ENCODE measurements at places on chromosomes 16 and 17.

DNA sequence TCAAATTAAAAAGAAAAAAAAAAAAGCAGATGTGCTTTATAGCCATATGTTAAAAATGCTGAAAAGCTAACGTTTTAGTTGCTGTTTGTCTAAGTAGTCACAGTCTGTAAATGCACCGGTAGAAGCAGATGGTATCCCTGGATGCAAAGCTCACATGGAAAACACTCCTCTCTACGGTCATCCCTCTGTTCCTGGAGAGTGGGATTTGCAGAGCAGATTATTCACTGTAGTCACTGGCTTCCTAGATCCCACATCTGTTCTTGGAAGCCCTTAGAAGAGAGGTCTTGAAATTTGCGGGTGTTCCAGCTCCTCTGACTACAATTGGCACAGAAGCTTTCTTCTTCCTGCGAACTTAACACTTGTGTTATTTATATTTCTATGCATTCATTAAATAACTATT is 186.6 kb downstream of the PMP22 start:
- no peak for DNase-seq

DNA sequence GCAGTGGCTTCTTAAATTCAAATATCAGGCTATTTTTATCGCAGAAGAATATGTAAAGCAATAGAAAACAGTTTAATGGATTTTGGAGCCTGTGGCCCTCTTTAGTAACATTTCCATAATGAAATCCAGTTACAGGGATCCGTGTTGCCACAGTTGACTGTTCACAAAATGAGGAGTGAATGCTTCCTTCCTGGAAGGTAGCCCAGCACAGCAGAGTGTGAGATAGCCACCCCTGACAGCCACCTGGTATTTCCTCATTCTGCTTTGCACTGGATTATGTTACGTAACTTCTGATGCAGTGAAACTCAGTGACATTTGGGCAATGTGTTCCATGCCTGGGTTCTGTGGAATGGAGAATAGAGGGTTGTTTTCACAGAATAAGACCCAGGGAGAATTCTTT is 517.2 kb downstream of the RBFOX1 start:
- DNase-seq = no peak

DNA sequence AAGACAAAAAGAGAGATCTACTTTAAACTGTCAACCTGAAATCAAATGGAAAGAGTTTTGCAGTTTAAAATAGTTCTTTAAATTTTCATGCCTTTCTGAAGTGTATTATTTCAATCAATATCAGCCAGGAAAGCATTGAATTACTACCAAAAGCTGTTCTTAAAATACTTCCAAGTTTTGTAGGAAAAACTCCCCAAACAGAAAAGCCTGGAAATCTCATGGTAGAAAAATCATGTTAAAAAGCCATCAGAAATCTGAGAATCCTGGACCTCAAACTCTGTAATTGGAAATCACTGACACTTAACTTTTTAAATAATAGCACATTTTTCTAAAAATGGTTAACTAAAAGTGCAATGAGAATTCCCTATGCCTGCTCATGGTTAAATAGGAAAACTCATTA is 63.3 kb upstream of the CNTNAP4 start:
- DNase-seq = no peak

DNA sequence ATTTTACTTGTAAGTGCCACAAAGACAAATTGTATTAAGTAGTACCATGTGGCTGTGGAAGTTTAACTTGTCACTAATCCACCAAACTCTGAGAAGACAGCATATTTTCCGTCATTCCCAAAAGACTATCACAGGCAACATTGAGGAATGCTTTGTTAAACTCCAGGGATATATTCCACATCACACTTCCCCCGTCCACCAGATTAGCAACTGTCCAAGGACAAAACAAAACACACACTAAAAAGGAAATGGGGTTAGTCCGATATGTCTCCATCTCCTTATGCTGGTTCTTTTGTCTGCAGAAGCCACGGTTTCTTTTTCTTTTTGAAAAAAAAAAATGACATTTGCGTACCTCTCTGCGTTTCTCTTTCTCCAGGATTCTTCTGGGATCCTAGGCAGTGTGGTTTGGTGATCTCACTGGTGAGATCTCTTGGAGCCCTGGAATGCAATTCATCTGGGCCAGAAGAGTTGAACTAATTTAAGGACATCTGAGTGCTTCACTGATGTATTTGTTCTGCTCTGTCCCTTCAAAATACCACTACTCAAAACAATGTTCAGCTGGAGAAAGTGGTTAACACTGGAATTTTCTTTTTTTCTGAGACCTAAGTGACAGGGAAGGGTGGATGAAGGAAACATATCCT is 40.6 kb downstream of the PRKCB start:
- DNase-seq = no peak

DNA sequence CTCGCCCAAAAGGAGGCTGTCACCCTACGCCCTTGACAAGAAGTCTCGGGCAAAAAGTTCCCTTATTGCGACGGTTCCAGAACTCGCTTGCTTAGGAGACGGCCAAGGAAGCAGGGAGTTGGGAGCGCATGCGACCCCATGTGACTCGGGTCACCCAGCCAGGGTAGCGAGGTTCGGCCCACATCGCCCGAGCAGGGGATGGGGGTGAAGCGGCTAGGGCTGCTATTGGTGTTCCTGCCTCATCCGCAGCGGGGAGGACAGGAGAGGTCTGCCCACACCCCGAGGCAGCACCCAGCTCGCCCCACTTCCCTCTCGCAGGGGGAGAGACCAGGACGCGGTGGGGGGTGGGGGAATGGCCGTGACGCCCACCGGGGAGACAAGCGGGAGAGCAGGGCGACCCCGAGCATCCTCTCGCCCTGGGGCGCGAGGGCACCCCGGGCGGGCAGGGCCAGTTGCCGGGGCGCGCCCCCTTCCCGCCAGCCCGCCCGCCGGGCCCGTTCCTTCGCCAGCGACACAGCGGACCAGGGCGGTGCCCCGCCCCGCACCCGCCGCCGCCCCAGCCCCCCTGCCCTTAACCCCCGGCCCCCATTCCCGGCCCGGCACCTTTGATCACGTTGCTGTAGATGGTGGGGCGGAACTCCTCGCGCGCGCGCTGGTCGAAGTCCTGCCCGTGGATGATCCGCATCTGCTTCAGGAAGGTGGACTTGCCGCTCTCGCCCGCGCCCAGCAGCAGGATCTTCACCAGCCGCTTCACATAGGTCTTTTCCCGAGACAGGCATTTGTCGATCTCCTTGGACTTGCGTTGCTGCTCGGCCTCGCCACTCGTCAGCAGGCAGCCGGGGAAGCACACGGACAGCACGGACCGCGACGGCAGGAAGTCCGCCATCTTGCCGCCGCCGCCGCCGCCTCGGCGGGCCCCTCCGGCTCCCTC is 567 bp downstream of the GNA13 start:
- DNase-seq = peak; percentile 53

DNA sequence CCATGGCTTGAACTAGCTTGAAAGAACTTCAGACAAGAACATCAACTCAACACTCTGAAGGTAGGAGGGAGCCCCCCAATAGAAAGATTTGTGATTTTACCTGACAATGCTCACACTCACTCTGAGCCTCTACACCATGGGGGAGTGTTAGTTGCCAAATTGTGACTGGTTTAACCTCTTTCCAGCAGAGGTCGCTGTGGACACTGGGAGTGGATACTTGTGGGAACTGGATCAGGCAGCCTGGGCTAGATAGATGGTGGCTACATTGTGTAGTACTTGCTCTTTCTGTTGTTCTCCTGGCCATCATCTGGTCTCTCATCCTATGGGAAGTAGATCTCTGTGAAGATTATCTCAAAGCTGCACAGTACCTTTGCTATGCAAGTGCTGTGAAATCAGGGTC is 2.9 kb downstream of the SMPD3 start:
- DNase-seq = peak; percentile 68

DNA sequence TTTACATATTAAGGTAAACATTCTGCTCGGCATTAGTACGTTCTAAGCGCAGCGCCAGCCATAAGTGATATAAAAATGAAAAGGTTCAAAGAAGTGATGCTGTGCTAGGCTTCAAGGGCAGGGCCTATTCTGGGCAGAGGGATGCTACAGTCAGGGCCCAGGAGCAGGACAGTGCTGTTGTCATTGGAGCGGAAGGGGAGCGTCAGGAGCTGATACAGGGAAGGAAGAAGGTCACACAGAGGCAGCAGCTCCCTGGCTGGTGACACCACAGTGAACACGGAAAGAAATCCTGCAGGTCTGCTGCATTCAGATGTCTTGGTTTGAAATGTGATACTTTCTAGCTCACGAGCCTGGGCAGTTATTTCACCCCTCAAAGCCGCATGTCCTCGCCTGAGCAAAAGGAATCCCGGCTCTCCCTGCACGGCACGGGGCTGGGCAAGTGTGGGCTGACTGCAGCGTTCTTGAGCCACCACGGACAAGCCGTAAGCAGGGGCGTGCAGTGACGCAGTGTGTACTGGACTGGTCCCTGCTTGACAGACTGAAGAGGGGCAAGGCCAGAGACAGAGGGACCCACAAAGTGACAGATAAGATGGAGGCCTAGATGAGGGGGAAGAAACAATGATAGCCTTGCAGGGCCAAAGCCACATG is 41.1 kb downstream of the ZCCHC14 start:
- no peak for DNase-seq

DNA sequence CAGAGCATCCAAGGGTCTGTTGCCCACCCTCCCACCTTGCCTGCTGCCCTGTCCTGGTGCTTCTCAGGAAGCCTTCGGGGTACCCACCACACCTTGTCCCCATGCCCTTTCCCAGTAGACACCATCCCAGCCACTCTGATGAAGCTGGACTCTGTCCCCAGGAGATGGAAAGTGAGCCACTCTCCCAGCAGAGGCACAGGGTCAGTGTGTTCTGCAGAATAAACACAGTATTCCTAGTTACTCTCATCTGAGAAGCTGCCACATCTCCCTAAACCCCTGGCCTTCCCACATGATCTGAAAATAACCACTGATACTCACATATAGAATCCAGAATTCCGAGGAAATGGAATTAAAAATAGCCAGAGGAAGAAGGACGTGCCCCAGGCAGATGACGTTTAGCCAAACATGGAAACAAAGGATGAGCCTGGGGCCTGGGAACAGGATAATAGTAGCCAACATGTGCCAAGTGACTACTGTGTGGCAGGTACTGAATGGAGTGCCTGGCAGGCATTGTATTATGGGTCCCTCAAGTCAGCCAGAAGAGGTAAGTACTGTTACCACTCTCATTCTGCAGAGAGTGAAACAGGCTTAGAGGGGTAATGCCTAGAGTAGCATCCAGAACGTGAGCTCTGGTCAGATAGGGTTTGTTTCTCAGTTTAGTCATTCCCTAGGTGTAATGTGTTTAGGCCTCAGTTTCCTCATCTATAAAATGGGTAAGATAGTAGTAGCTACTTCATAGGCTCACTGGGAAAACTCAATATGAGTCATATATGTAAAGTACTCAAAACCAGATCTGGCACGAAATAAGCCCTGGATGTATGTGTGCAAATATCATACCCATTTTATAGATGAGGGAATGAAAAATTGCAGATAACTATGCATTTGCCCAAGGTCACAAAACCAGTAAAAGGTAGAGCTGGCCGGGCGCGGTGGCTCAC is 20.8 kb upstream of the PEMT start:
- DNase-seq = no peak

GRCh38 chr17:57356719-57357391 is 100.5 kb downstream of the MSI2 start:
- no peak for DNase-seq

GRCh38 chr17:1905190-1905913 is 75.5 kb downstream of the RPA1 start:
- DNase-seq = no peak

DNA sequence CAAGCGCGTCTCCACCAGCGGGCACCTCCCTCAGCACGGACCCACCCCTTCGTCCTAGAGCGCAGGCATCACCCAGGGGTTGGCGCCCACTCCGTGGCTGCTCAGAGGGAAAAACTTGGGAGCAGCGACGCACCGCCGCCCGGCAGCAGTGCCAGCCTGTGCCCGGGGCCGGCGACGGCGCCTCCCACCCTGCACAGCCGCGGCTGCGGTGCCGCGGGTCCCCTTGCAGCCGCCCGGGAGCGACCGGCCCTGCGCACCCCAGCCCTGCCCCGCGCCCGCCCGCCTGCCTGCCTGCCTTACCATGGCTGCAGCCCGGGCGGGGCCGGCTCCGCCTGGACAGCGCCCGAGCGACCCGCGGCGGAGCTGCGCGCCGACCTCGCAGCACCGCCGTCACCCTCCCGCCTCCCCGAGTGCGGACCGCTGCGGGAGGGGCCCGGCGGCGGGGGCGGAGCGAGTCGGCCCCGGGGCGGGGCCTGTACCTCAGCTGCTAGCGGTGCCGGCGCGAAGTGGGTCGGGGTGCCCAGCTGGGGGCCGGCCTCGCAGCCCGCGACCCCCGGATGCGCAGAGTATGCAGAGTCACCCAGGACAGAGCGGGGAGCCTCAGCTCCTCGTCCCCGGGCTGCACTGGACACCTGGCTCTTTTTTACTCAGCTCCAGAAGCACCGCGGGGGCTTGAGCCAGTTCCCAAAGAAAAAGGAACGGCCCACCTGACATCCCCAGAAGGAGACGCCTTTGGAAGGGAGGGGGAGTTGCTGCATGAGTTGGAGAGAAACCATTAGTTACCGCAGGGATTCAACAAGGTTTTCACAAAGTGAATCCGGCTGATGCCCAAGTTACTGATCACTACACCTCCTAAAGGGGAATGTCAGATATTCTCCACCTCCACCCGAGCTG is 17.5 kb upstream of the MTMR4 start:
- peak; percentile 33 for DNase-seq

GRCh38 chr17:57606111-57606875 is 138.8 kb downstream of the CCDC182 start:
- DNase-seq = no peak

- DNase-seq = no peak
Measured at GRCh38 chr17:82452162-82452561, 1.6 kb upstream of the CYBC1 start.

GRCh38 chr17:199191-199604 is 17.7 kb upstream of the DOC2B start:
- DNase-seq = no peak

DNA sequence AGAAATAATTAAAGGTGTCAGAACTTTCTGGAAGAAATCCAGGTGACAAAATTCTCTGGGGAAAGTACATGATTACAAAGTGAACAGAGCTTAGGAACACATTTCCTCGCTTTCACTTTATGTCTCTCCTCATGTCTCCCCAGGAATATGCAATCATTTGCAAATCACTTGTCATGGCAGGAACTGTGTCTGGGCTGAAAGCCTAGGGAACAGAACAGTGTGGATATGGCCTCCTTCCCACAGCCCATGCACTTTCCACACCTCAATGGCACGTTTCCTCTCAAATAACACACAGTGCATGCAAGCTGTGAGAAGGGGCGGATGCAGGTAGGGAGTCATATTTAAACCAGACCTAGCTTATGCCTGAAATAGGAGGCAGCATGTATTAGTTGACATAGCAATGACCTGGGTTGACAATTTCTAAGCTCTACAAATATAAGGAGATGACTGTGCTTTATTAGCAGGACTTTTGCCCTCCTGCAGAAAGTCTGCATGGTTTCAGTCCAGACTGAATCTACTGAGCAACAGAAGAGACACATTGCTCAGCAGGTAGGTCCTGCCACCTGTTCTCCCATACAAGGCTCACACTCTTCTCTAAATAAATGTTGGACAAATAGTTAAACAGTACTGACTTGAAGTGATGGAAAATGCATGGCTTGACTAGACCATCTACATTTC is 236.0 kb upstream of the ELAC2 start:
- no peak for DNase-seq
